ENCODE measurements at places on chromosomes 7 and 10.

- no peak for DNase-seq
Observed at GRCh38 chr10:2392145-2392812, 655.0 kb upstream of the ADARB2 start.

DNA sequence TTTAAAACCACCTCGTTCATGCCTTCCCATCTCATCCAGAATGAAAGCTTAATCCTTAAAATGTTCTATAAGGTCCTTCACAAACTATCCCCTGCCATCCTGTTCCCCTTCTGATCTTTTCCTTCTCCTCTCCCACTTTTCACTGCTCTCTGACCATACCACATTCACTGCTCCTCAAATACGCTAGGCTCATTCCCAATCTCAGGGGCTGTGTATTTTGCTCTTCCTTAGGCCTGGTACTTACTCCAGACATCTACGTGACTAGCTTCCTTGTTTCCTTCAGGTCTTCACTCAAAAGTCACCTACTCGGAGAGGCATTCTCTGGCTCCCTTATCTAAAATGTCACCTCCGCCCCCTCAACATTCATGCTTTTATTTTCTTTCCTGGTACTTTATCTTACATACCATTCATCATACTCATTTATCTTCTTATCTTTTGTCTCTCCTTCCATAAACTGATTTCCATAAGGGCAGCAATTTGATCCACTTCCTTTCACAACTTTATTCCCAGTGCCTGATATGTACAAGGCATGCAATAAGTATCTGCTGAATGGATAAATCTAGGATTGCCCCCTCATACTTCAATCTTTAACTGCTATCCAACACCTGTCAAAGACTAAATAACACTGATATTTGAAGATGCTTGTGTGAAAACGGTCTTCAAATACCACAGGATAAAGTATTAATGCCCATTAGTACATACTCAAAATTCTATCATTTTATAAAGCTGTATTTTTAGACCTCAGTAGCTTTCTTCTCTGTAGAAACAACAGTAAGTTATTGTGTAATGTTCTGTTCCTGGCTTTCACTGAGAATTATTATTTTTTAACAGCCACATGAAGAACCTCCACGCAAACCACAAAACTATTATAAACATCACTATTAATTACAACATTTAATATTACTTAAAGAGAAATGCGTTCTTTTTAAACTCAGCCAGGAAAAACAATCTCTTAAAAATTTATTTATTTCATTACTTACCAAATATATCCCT is 27.0 kb downstream of the JMJD1C start:
- no peak for DNase-seq

- DNase-seq, result peak; percentile 91
Observed at GRCh38 chr7:92245487-92246359, at the start of the genes ANKIB1 and KRIT1. Gene ANKIB1 (plus strand): TSS chr7:92245974. CDS start chr7:92294979, 49,005 bp downstream. Gene KRIT1 (minus strand): TSS chr7:92245914. CDS start chr7:92242135, 3,779 bp downstream.

DNA sequence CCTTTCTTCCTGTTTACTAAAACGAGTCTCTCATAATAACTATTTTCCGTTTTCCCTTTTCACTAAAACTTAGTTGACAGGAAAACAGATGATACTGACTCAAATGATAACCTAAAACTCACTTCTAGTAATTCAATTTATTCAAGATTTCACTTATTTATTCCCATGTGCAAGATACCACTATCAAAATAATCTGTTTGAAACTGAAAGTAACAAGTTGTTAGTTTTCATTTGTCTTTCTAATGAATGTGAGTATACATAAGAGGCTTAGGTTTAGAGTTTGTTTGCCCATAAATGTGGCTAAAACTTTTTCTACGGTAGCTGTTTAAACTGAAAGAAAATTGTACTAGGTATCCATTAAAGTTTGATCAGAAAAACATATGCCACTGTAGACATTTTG is 314.9 kb upstream of the STEAP1 start:
- no peak for DNase-seq

- no peak for DNase-seq
Observed at GRCh38 chr7:29230871-29231345, 36.3 kb downstream of the CHN2 start.

- DNase-seq, result no peak
Observed at GRCh38 chr10:13505052-13505680, 23.6 kb downstream of the BEND7 start.

- DNase-seq, result no peak
Observed at GRCh38 chr10:80497187-80498077, 40.3 kb upstream of the SH2D4B start.

DNA sequence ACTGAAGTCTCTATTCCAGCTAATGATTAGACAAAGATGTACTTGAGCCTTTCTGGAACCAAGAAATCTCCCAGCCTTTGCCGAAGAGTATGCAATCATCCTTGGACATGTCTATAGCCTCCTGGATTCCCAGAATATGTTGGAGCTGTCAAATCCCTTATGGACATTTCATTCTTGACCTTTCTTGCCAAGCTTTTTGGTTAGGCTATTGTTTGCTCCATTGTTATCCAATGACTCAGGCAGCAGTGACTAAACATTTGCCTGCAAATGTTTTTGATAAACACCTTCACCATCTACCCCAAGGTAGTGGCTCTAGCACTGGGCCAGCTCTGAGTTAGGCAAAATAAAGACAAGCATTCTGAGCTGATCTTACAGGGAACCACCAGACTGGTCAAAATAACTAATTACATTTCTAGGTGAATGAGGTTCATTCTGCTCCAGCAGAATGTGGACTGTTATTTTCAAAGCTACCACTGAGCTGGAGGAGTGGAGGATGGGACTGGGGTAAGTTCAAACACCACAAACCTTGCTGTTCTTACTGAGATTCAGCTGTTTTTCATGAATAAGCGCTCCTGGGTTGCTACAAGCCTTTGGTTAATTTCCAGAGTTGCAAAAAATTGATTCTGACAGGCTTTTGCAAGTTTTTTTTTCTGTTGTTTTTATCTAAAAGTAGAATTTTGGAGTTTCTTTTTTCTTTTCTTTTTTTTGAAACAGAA is 81.0 kb downstream of the TMEM270 start:
- DNase-seq, result peak; percentile 63

GRCh38 chr7:13037216-13037615 is 349.8 kb downstream of the ARL4A start:
- DNase-seq, result no peak

DNA sequence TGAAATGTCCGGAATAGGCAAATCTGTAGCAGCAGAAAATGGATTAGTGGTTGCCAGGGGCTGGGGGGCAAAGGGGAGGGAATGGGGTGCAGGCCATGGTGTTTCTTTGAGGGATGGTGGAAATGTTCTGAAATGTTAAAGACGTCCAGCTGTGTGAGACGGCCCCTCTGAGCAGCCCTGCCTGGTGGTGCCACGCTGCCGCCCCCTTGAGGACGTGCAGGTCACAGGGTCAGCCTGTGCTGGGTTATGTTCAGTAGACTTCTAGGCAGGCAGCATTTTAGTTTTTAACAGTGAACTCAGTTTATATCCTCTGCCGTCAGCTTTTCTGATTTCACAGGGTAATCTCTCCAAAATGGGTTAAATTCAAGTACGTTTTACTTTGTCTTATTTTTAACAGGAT is 9.4 kb downstream of the NUB1 start:
- no peak for DNase-seq

DNA sequence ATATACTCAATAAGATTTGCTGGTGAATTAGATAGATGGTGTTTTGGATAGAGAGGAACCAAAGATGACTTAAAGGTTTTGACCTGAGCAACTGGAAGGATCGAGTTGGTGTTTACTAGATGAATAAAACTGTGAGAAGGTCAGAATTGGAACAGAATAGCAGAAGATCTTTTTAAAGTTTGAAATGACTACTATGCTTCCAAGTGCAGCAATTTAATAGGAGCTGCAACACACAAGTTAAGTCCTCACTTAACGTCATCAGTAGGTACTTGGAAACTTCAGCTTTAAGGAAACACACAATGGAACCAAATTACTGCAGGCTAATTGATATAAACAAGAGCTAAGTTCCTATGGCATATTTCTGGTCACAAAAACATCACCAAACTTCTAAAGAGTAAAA is 86.5 kb downstream of the RTKN2 start:
- no peak for DNase-seq

- no peak for DNase-seq
Observed at GRCh38 chr10:71438761-71439160, 42.0 kb downstream of the CDH23 start.

DNA sequence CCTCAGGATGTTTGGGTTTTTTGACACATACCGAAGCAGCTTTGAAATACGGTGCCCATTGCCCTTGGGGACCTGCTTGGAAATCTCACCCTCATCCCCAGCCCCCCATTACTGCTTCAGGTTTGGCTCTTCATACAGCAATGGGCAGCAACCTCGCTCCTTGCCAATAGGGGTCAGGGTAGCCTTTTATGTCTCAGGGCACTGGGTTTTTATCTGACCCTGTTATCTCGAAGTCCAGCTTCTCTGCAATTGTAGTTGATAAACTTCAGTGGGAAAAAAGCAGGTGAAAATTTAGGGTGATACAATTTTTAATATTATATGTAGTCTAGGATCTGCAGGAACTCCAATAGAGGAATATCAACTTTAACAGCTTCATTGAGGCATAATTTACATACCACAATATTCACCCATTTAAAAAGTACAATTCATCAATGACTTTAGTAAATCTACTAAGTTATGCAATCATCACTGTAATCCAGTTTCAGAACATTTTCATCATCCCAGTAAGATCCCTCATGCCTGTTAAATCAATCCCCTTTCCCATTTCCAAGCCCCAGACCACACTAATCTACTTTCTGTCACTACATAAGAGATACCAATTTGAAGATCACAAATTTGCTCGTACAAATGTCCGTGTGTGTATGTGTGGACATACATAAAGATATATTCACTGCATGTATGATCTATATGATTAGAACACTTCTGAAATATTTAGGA is 386.2 kb downstream of the KCNMA1 start:
- DNase-seq, result peak; percentile 57

DNA sequence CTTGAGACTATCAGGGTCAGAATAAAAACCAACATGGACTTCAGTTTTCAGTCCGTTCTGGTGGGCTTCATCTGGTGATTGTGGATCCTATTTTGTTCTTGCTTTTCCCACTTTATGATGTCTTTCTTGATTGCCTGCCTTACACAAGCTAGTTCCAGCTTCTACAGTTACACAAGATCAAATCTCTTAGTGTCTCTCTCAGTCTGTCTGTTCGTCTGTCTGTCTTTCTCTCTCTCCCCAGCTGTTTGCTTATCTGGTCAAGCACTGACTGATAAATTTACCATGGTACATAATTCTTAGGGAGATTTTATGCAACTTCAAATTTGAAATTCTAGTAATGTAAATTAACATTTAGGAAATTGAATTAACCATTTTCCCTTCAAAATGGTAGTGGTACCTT is 35.8 kb downstream of the TAX1BP1 start:
- DNase-seq, result no peak

- DNase-seq, result no peak
Observed at GRCh38 chr7:77454802-77455201, 38.7 kb upstream of the GSAP start.

- no peak for DNase-seq
Observed at GRCh38 chr7:7202375-7202720, 20.0 kb downstream of the C1GALT1 start.

GRCh38 chr7:100568176-100568895 is 5.4 kb downstream of the SAP25 start:
- no peak for DNase-seq

- no peak for DNase-seq
Observed at GRCh38 chr7:86950360-86950759, 109.1 kb downstream of the ELAPOR2 start.

DNA sequence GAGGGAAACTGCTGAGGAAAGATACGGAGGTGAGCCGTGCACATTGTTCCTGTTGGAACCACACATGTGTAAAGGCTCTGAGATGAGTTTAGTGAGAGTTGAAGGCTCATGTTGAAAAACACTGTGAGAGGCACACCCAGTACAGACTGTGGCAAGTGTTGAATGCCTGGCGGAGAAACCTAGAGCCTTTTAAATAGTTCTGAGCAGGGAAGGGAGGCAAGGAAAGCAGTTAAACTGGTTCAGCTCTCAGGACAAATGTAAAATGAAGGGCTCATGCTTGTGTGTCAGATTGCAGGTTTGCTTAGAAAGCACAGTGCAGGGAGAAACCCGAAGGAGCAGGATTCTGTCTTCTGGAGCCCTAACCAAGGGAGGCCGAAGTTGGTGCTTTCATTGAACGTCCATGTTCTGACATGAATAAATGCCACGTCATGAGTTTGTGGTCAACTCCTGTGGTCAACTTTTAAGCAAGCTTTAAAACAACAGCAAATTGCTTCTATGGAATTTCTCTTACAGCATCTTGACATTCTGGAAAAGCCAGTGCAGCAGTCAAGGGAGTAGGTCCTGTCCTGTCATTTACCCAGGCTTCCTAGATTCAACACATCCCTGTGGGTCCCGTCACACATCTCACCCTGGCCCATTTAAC is 650.9 kb upstream of the GALNT17 start:
- peak; percentile 18 for DNase-seq

- no peak for DNase-seq
Observed at GRCh38 chr7:29416276-29416937, 147.2 kb upstream of the PRR15 start.

DNA sequence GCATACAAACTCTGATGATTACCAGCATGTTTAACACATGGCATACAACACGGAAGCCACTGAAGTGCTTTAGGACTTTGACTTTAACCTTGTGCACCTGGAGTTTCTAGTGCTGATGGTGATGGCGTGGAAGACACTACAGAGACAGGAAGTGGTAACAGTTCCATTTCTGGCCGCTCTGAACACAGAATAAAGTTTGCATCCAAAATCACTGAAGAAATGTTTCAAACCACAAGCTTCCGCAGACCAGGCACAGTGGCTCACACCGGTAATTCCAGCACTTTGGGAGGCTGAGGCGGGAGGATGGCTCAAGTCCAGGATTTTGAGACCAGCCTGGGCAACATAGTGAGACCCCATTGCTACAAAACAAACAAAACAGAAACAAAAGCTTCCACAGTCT is 40.3 kb upstream of the TNPO3 start:
- DNase-seq, result no peak

- no peak for DNase-seq
Observed at GRCh38 chr7:13829231-13829630, 160.2 kb downstream of the ETV1 start.

Measured in AG20443 (cell line).